Right ventricle myocardium inferior (tissue), 1 donor: ENCODE measurements at places on chromosomes 16 and 17. TPM values are rescaled to one million over a fixed set of nuclear protein-coding genes. Genes with fewer than 3 reads are reported as not detected.

- DNase-seq, result no peak
Measured at GRCh38 chr17:48825446-48826381, 5.1 kb upstream of the CALCOCO2 start.

DNA sequence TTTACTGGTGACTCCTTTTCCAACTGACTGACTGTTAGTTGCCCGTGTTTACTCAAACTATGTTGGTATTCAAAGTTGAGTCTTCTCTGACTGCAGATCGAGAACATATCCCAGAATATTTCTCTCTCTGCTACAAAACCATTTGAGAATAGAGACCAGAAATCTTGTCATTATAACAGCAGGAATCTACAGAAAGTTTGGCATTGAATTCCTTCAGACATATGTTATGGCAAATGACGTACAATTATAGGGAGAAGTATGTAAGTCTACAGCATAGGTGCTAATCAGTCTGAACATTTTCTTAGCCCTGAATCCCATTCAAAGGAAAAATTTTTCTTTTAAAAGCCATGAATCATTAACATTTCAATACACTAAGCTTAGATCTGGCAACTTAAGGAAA lies 239.8 kb upstream of the SOX9 start:
- DNase-seq, result no peak

DNA sequence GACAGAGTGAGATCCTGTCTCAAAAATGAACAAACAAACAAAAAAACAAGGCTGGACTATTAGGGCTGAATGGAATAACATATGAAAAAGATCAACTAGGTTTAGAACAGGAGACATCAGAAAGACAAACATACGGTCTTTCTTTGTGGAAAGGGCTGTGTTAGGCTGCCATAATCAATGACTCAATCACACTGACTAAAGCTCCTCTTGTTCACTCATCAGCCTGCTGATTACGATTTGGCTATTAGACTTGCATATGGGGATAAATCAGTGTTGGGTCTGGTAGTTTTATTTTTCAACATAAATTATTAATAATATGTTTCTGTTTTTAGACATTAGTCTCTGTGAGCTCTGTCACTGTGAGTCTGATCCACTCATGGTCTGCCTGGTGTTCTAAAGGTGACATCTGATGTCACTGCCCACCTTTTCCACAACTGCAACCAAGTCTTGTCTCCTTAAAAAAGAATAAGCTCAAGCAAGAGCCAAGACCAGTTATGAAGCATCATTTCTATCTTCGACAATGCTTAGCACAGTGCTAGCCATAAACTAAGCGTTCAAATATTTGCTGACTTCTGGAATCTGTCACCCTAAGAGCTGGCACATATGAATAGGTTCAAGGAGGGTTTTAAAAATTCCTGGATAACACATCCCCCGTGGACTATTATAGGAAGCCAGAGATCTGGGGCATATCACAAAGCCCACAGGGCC lies 10.2 kb downstream of the CFAP20 start:
- DNase-seq, result no peak

DNA sequence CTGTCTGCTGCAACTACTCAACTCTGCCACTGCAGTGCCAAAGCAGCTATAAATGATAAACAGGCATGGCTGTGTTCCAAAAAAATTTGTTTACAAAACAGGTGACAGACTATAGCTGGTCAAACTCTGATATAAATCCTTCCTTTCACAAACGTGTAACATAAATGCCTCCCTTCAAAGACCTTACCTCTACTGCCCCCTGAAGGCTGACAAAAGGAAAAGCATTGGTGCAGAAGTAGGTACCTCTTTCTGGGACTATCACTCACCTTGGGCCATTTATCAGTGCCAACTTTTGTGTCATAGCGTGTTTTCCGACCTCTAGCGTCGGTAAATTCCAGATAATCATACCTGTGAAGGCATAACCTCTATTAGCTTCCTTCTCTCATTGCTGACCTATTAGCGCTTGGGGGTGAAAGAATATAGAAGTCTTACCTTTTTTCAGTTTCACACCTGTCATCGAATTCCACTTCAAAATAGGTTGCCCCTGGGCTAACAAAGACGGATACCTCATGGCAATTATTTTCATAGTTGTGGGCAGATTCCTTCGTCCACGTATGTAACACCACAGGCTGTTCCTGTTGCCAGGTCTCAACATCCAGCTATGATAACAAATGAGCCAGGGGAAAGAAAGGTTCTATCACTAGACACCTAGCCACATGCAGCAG lies 67.9 kb downstream of the ZZEF1 start:
- no peak for DNase-seq

DNA sequence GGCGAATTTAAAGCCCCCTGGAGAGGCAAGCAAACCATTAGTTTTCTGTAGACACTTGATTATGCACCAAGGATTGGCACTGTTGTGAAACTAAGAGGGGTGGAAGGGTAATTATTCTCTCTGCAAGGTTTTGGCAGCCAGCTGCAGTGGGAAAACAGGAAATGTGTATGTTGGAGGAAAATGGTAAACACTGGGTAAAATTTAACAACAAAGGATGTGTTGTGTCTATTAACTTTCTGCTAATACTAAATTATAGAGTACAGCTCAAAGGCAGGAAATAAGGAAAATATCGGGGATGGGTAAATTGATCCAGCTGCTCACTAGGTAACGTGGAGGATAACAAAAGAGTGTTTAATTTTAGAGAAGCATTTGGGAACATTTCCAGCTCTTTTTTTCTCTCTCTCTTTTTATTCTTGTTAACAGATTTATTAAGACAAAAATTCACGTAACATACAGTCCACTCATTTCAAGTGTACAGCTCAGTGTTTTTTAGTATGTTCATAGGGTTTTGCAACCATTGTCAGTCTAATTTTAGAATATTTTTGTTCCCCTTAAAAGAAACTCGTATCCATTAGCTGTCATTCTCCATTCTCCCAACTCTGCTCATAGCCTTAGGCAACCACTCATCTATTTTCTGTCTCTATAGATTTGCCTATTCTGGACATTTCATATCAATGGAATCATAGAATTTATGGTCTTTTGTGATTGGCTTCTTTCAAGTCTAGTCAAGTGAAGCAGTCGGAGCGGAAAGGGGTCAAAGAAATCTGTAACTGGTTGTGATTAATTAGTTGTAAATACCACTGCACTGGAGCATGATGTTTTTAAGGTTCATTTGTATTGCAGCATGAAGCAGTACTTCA lies 41.8 kb downstream of the TANGO6 start:
- no peak for DNase-seq

GRCh38 chr17:78231991-78232858 lies 794 bp downstream of the TMEM235 start:
- no peak for DNase-seq

GRCh38 chr17:55424893-55425540 lies 3.4 kb upstream of the MMD start:
- no peak for DNase-seq

DNA sequence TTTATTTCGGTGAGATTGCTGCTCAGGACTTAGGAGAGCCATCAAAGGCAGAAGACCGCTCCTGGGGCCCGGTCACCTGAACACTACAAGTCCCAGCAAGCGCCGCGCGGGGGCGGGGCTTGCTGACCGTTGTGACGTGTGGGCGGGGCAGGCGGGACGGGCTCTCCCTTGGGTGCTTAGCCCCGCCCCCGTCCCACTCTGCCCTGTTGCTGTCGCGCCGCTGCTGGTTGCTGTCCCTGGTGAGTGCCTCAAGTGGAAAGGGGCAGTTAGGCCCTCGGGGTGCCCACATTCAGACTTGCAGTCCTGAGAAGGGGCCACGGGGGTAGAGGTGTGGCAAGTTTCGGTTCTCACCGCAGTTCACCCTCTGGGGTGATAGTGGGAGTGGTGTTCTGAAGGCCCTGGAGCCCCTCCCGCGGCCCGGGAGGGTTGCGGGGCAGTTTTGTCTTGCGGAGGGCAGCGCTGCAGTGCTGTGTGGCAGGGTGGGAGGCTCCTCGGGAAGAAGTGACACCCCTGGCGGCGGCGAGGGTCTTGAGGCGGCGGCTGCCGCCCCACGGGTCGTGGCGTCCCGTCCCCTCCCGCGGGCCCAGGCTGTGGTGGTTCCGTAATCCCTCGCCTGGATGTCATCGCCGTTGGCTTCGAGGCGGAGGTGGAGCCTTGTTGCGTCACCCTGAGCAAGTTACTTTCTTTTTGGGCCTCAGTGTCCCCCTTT lies at the start of gene CALCOCO2:
CALCOCO2 (plus strand) TSS at position 196 of the 709 bp plus-strand sequence. CDS start 10,673 bp downstream, outside the sequence.
- peak; percentile 99 for DNase-seq

DNA sequence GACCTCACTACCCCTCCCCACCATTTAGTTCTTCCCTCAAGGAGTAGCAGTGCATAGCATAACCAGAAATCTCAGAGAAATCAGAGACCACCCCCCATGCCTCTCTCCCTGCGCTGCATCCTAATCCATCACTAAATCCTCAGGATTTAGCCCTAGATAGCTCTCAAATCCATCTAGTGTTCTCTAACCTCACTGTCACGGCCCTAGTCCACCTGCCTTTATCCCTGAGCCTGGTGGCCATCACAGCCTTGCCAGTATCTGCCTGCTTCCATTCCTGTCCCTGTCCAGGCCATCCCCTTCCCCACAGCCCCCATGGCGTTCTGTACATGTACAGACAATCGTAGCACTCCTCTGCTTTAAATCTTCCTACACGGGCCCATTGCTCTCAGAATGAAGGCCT lies 19.1 kb downstream of the CBLN1 start:
- DNase-seq, result no peak

DNA sequence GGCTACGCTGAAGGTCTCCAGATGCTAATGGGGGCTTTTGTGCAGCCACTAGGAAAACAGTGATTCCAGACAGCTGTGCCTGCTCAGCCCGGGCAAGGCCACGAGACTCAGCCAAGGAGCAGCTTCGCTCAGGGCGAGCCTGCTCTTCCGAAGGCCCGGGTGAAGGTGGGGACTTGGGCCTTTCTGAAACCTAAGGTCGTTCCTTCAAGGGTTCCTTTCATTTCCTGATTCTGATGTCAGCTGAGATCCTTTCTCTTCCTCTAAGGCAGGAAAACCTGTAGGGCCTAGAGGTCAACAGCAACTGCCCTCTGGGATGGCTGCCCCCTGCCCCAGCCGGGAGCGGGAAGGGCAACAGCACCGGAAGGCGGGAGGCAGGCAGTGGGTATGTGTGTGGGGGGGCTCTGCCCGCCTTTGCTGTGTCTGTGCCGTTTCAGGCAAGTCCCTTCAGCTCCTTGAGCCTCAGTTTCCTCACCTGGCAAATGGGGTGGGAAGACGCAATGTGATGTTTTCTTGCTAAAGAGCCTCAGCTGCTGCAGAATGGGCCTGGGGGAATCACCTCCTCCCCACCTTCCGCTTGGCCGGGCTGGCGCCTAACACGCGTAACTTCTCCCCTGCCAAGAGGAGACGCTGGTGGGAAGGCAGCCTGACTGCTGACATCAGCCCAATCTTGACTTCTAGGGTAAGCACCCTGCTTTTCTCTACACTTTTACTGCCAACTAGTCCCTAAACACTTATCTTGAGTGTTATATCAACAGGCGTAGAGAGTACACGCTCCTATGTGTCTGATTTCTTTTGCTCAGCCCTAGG lies 32.8 kb downstream of the IRF8 start:
- DNase-seq, result no peak

- no peak for DNase-seq
Measured at GRCh38 chr16:69852815-69853214, 90.7 kb downstream of the WWP2 start.

- DNase-seq, result no peak
Measured at GRCh38 chr17:48159232-48159631, 51.7 kb downstream of the SNX11 start.

DNA sequence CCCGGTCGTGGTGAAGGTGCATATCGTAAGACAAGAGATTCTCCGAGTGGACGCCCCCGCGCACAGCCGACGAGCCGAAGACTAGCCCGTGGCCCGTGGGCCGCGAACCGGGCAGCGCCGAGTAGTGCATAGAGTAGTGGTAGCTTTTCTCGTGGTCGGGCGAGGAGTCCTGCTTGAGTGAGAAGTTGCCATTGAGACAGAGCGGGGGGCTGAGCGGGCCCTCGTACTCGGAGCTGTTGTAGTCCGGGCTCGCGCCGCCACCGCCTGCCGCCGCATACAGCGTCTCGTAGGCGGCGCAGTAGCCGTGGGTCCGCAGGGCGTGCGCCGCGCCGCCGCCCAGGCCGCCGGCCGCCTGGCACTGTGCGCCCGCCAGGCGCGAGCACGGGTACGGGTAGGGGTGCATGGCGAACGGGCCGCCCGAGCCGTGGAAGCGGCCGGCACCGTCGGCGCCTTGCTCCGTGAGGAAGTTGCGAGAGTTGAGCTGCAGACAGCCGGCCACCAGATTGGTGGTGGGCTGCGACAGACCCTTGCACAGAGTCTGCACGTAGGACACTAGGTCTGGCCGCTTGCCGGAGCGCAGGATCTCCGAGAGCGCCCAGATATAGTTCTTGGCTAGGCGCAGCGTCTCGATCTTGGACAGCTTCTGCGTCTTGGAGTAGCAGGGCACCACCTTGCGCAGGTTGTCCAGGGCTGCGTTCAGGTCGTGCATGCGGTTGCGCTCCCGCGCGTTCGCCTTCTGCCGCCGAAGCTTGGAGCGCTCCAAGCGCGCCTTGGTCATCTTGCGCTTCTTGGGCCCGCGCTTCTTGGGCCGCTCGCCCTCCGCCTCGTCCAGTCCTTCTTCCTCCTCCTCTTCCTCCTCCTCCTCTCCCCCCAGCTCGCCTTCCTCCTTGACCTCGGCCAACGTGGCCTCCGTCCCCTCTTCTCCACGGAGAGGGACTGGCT lies 2.0 kb downstream of the NEUROD2 start:
- DNase-seq, result peak; percentile 65

DNA sequence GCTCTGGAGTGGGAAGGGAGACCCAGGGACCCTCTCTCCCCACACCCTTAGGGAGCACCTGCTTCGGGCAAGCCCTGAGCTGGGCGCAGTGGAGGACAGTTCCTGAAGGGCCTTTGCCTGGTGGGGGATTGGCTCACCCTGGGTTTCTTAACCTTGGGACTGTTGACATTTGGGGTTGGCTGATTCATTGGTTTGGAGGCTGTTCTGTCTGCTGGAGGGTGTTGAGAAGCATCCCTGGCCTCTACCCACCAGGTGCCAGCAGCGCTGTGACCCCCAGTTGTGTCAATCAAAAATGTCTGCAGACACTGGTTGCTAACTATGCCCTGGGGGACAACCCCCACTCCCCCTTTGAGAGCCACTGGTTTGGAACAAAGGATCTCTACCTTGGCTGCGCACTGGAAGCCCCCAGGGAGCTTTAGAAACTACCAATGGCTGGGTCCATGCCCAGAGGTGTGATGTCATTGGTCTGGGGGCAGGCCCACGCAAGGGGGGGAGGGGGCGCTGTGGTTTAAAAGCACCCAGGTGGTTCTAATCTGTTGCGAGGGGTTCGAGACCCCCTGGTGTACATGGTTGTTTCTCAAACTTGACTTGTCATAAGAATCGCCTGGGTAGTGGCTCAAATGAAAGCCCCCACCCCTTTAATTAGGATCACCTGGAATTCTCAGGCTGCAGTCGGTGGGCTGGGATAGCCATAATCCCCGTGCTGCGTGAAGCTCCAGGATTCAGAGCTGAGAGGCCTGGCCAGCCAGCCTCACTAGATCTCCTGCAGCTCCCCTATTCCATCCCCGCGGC lies 151.9 kb upstream of the GSE1 start:
- no peak for DNase-seq

GPR139 gene
- total RNA-seq, result not detected

P2RX1 gene
- 0.16 TPM for total RNA-seq

SMTNL2 gene
- 48.6 TPM for total RNA-seq

DPEP3 gene
- total RNA-seq, result not detected

HLF gene
- 35.7 TPM for total RNA-seq

IL21R gene
- 0.14 TPM for total RNA-seq

KCNH4 gene
- 0.24 TPM for total RNA-seq
